T follicular helper cell (primary cell): ENCODE measurements at places on chromosomes 2 and 18.

GRCh38 chr18:28357766-28358401 is 181.0 kb upstream of the CDH2 start:
- no peak for DNase-seq

DNA sequence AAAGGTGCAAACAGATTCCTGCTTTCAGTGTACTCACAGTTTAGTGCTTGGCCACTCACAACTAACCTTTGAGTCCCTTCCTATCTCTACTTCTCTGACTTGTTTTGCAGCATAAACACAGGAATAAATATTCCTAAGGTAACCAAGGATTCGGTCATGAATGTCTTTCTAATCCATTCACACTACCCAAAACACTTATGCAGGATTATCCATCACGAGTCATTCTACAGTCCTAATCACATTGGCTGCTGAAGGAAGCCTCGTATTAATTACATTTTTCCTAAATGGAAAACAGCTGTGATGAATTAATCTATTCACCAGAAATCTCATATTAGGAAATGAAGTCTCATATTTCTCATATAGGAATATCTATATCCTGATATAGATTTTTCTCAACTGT is 16.3 kb downstream of the RDH14 start:
- no peak for DNase-seq

- DNase-seq = no peak
These were observed 106.2 kb downstream of the BCL2 start for GRCh38 chr18:63213331-63213900.

DNA sequence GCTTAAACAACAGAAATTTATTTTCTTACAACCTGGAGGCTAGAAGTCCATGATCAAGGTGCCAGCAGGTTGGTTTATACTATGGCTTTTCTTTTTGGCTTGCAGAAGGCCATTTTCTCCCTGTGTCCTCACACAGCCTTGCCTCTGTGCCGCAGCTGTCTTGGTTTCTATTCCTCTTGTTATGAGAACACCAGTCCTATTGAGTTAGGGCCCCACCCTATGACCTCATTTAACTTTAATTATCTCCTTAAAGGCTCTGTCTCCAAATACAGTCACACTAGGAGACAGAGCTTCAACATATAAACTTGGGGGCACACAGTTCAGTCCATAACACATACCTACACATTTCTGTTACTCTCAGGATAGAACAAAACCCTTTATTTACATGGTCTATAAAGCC is 17.3 kb upstream of the RHOB start:
- no peak for DNase-seq
